ENCODE measurements at places on chromosomes 12 and 14.

- no peaks in the 10 kb centered on the region for H3K27me3 ChIP-seq
- peak; percentile 94 for DNase-seq
- no peak overlapping the region for H3K27ac ChIP-seq
- peak overlapping the region; percentile 71 for H3K4me3 ChIP-seq
- peaks cover 18% of the 10 kb centered on the region for H3K36me3 ChIP-seq
These were observed 1.7 kb downstream of the MGST1 start for GRCh38 chr12:16349131-16349460.

GRCh38 chr14:90703841-90704737 is 112.1 kb downstream of the TTC7B start:
- DNase-seq = no peak
- no peak overlapping the region for H3K4me3 ChIP-seq
- H3K4me1 ChIP-seq = no peaks in the 10 kb centered on the region
- no peaks in the 10 kb centered on the region for H3K27me3 ChIP-seq
- H3K27ac ChIP-seq = no peak overlapping the region

GRCh38 chr12:29616664-29617406 is 119.3 kb upstream of the OVCH1 start:
- no peak overlapping the region for H3K4me3 ChIP-seq
- no peak for DNase-seq
- no peaks in the 10 kb centered on the region for H3K4me1 ChIP-seq
- no peak overlapping the region for H3K27ac ChIP-seq

DNA sequence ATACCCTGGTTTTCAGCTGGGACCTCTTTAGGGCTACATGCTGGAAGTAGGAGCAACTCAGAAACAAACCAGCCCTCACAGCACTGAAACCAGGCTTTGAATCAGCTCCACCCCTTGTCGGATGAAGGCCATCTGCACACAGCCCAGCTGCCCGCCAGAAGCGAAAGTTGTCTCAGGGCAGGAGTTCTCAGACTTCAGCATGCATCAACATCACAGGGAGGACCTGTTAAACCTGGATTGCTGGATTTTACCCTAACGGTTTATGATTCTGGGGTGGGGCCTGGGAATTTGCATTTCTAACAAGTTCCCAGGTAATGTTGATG is 10.9 kb downstream of the SYNDIG1L start:
- H3K4me1 ChIP-seq = no peaks in the 10 kb centered on the region
- peaks cover 12% of the 10 kb centered on the region for H3K27me3 ChIP-seq
- H3K4me3 ChIP-seq = no peak overlapping the region
- H3K36me3 ChIP-seq = no peaks in the 10 kb centered on the region

DNA sequence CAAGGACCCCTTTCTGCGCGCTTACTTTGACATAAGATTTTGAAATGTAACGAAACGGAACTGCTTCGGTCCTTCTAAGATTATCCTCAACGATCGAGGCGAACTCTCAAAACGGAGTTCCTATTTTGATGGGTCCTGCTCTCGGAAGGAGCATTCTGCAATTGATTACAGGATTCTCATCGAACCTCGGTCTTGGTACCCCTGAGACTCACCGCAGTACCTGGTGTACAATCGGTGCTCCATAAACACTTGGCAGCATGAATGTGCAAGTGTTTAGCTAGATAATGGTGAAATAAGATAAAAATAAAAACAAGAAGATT is 530 bp upstream of the NEMF start:
- H3K36me3 ChIP-seq = peaks cover 13% of the 10 kb centered on the region
- H3K4me1 ChIP-seq = peaks cover 19% of the 10 kb centered on the region
- no peaks in the 10 kb centered on the region for H3K27me3 ChIP-seq
- peak overlapping the region; percentile 98 for H3K4me3 ChIP-seq
- H3K27ac ChIP-seq = peak overlapping the region; percentile 91

- no peak overlapping the region for H3K27ac ChIP-seq
- H3K4me3 ChIP-seq = no peak overlapping the region
- no peaks in the 10 kb centered on the region for H3K4me1 ChIP-seq
- no peak for DNase-seq
- no peaks in the 10 kb centered on the region for H3K36me3 ChIP-seq
These were observed 3.8 kb upstream of the INHBE start for GRCh38 chr12:57451233-57451778.

DNA sequence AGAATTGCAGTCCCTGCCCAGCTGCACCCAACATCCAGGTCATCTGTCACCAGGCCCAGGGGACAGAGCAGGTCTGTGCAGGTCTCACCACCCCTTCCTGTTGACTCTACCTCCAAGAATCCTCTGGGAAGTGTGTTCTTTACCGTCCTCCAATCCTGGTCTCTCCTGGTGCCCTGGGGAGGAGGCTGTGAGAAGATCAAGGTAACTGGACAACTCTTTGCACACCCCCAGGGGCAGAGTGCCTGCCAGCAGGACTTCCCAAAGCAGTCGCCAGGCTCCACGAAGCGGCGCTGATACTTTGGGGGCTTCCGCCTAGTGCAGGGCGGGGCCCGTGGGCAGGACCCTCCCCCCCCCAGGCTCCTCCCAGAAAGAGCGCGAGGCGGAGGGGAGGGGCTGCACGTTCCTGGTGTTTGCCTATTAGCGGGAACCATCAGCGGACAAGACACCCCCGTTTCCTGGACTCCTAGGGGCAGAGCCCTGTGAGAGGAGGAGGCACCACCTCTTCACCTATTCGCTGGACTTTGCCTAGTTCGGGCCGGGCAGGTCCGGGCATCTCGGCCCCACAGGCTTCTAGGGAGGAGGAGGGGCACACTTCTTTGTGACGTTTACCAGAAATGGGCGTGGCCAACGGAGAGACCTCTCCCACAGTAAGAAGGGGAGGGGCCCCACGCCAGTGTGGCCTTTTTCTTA is 918.0 kb downstream of the AACS start:
- no peaks in the 10 kb centered on the region for H3K4me1 ChIP-seq
- peak overlapping the region; percentile 26 for H3K27ac ChIP-seq
- peak; percentile 92 for DNase-seq
- H3K27me3 ChIP-seq = no peaks in the 10 kb centered on the region
- H3K36me3 ChIP-seq = no peaks in the 10 kb centered on the region

- H3K4me3 ChIP-seq = no peak overlapping the region
- peaks cover 30% of the 10 kb centered on the region for H3K36me3 ChIP-seq
- DNase-seq = no peak
These were observed 238.1 kb downstream of the FOXN3 start for GRCh38 chr14:89178800-89179535.

DNA sequence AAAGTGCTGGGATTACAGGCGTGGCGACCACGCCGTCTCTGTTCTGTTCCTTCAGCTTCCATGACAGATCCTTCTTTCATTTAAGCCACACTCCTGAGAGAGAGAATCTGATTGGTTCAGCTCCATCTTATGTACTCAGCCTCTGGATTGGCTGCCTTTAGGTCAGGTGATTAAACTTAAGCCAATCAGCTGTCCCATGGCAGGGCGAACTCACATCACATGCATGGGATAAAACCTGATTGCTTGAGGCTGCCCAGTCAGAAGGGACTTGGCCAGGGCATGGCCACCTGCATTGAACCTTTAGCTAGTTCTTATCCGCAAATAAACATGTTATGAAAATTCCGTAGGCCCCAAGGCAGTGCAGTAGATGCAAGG is 274.2 kb downstream of the SUDS3 start:
- H3K4me1 ChIP-seq = no peaks in the 10 kb centered on the region
- DNase-seq = no peak
- no peaks in the 10 kb centered on the region for H3K36me3 ChIP-seq
- H3K27me3 ChIP-seq = no peaks in the 10 kb centered on the region
- no peak overlapping the region for H3K27ac ChIP-seq

DNA sequence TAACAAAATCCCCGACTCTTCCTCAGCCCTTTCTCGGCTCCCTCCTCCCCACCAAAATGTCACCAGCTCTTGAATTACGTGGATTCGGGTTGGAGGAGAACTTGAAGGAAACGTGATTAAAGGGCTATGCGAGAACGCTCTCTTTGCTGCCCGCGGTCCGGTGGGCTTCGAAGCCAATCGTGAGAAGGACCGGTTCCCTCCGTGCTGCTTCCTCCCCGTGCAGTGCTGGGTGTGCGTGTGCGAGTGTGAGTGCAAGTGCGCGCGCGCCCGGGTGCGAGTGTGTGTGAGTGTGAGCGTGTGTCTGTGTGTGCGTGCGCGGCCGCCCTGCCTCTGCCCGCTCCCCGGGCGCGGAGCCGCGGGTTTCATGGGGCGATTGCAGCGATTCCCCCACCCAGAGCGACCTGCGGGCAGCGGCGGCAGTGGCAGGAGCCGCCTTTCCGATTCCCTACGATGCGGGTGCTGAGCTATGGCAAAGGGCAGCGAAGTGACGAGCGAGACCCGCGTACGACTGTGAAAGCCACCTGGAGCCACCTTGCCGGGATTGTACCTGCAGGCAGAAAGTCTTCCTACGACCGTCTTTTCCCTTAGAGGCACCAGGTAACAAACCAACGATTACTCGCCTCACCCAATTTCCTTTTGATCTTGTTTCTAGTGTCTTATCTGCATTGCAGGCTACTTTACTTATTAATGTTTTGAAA is 1.4 kb downstream of the LRFN5 start:
- no peak overlapping the region for H3K27ac ChIP-seq
- H3K4me1 ChIP-seq = peaks cover 25% of the 10 kb centered on the region
- peak overlapping the region; percentile 36 for H3K4me3 ChIP-seq
- no peaks in the 10 kb centered on the region for H3K36me3 ChIP-seq
- DNase-seq = peak; percentile 23
- peaks cover 43% of the 10 kb centered on the region for H3K27me3 ChIP-seq

DNA sequence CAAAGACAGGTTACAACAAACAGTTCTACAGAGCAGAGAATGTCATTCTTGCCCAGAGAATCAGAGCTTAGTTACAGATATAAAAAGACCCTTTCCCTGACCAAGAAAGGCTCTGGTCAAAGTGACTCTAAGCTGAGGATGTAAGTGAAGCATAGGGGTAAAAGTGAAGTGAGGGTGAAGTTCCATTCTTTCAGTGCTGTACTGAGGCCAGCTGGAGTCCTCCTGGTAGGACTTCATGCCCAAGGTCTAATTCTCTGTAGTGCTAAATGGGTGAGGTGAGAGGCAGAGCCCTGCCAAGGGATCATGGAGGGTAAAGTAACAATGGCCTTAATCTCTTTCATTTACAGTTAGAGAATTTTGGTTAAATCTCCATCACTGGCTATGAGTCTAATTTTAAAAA is 38.5 kb downstream of the DUSP16 start:
- H3K27me3 ChIP-seq = no peaks in the 10 kb centered on the region
- H3K36me3 ChIP-seq = no peaks in the 10 kb centered on the region
- no peak overlapping the region for H3K4me3 ChIP-seq
- no peak overlapping the region for H3K27ac ChIP-seq
- H3K4me1 ChIP-seq = no peaks in the 10 kb centered on the region

DNA sequence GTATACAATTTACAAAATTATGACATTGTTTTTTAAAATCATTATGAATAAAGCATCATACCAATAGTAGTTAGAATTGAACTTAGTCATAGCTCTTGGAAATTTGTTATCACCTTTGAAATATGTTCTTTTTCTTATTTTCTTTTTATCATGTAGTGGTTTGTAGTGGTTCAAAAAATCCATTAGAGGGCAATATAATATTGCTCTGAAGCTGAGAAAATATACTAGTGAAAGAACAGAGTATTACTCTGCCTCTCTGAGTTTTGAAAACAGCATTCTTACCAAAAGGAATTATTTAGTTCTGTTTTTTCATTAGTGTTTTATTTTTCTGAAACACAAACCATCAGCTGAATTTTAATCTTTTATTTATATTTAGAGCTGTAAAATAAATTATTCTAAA is 76.2 kb downstream of the PDZRN4 start:
- no peaks in the 10 kb centered on the region for H3K36me3 ChIP-seq
- peak; percentile 47 for DNase-seq
- H3K27me3 ChIP-seq = no peaks in the 10 kb centered on the region
- H3K4me3 ChIP-seq = no peak overlapping the region

DNA sequence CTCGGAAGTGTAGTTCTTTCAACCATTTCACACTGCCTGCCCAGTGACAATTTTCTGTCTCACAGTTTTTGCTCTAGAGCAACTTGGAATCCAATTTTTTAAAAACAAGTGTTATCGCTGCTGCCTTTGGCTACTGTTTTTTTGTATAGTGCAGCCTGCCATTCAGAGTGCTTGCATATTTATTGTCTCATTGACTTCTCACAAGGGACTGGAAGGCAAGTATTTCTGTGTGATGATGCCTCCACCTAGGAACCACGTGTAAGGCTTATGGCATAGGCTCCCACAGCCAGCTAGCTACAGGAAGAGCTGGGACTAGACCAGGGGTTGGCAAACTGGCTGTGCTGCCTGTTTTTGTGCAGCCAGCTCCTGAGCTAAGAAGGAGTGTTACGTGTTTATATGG is 903 bp downstream of the PARPBP start:
- no peaks in the 10 kb centered on the region for H3K36me3 ChIP-seq
- peak; percentile 17 for DNase-seq
- peak overlapping the region; percentile 94 for H3K27ac ChIP-seq
- H3K4me3 ChIP-seq = peak overlapping the region; percentile 87
- H3K4me1 ChIP-seq = peaks cover 26% of the 10 kb centered on the region

GRCh38 chr14:74504874-74505720 is 11.5 kb downstream of the ISCA2 start:
- peaks cover 3% of the 10 kb centered on the region for H3K4me1 ChIP-seq
- no peaks in the 10 kb centered on the region for H3K36me3 ChIP-seq
- H3K4me3 ChIP-seq = no peak overlapping the region
- no peak for DNase-seq
- H3K27ac ChIP-seq = no peak overlapping the region

DNA sequence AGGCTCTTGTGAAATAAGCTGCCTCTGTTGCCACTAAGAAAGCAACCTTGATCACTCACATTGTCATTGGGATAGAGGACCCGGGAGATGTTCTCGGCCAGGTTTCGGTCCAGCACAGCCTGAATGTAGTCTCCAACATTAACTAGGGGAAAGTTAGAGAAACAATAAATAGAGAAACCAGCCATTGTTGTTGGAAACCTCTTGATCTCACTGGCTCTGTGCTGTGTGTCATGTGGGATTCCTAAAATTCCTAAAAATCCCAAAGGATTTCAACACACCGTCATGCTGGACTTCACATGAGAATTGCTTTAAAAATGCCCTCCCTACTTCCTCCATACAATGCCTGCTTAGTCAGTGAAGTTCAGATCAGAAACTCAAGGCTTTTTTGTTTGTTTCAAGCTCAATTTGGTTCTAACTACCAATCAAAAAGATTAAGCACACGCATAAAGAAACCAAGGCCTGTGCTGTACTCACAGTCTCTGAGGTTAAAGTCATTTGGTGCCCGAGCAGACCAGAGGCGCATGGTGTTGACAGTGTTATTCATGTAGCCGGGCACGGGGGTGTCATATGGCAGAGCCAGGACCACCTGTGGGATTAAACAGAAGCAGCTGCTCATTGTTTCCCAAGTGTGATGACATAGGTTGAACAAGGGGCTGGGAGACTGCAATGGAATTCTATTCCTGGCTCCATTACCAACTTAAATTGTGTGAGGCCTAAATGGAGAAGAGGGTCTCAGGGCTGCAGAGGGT is 23.6 kb downstream of the PYGL start:
- no peak for DNase-seq
- H3K27ac ChIP-seq = no peak overlapping the region
- peaks cover 9% of the 10 kb centered on the region for H3K4me1 ChIP-seq
- no peak overlapping the region for H3K4me3 ChIP-seq

GRCh38 chr12:51972849-51973273 is 21.4 kb downstream of the ACVR1B start:
- peak; percentile 87 for DNase-seq
- H3K36me3 ChIP-seq = peaks cover 20% of the 10 kb centered on the region
- peaks cover 49% of the 10 kb centered on the region for H3K4me1 ChIP-seq
- H3K27me3 ChIP-seq = no peaks in the 10 kb centered on the region
- H3K4me3 ChIP-seq = no peak overlapping the region
- H3K27ac ChIP-seq = no peak overlapping the region

GRCh38 chr14:74630881-74631690 is 19.0 kb upstream of the LTBP2 start:
- no peak overlapping the region for H3K27ac ChIP-seq
- H3K27me3 ChIP-seq = no peaks in the 10 kb centered on the region
- H3K4me1 ChIP-seq = no peaks in the 10 kb centered on the region

Data from common myeloid progenitor, CD34-positive (primary cell).